Activated CD4-positive, alpha-beta T cell treated with anti-CD3 and anti-CD28 coated beads for 4 hours (primary cell): ENCODE measurements at places on chromosomes 7 and 10.

GRCh38 chr7:131383417-131384285 is 56.0 kb downstream of the MKLN1 start:
- no peak for DNase-seq

DNA sequence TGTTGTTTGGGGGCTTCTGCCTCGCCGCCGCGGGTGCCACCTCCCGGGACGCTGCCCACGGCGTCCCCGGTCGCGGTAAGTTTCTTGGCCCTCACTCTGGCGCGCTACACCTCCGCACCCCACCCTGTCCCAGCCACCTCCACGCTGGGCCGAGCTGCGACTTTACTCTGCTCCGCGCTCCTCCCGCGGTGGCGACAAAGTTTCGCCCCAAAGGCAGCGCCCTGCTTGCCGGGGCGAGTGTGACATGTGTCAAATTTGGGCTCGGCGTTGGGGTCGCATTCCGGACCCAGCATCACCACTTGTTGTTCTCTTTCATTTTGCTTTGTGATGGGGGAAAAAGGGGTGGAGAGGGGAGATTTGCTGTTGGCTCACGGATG is 167.7 kb upstream of the PPP1R3A start:
- DNase-seq = no peak

DNA sequence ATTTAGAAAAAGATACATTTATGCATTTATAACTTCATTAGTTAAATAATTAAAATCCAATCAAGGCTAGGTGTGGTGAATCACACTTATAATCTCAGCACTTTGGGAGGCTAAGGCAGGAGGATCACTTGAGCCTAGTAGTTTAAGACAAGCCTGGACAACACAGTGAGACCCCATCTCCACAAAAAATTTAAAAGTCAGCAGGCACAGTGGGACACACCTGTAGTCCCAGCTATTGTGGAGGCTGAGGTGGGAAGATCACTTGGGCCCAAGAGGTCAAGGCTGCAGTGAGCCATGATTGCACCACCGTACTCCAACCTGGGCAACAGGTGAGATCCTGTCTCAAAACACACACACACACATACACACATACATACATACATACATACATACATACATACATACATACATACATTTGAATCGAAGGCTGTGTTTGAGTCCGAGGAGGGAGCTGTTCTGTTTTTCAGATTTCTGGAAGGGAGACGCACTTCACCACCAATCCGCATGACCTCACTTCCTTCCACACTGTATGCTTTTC is 30.1 kb downstream of the SFMBT2 start:
- no peak for DNase-seq

DNA sequence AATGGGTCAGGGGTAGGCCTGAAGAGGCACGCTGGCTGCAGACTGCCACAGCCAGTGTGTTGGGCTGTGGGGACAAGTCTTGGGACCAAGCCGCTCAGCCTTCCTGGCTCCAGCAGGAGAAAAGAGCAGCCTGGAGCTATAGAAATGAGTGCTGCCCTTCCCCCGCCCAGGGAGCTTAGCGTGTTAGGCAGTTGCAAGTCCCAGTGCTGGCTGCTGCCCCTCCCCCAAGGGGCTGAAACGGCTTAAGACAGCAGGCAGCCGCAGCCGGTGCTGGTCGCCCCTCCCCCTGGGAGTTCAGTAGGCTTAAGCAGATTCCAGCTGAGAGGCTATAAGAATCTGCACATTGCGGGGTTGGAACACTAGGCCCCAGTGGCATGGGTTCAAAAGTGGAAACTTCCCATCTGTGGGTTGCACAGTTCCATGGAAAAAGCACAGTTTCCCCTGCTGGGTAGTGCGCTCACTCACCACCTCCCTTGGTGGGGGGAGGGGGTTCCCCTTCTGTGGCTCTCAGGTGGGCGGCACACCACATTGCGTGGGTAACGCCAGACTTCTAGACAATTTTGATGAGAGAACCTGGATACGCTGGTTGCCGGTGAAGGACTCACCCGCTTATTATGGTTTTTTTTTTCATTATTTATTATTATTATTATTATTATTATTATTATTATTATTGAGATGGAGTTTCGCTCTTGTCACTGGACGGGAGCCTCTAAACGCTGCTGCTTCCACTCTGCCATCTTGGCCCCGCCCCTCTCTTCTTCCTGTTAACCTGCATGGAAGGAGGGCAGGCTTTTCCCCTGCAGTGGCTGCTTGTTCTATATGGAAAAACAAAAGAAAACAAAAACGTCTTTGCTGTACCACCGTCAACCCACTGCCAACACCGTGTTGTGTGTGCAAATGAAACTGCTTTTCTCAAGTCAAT is 151.1 kb downstream of the CXCL12 start:
- DNase-seq = no peak

- no peak for DNase-seq
Measured at GRCh38 chr7:127920787-127921438, 110.3 kb downstream of the LRRC4 start.

DNA sequence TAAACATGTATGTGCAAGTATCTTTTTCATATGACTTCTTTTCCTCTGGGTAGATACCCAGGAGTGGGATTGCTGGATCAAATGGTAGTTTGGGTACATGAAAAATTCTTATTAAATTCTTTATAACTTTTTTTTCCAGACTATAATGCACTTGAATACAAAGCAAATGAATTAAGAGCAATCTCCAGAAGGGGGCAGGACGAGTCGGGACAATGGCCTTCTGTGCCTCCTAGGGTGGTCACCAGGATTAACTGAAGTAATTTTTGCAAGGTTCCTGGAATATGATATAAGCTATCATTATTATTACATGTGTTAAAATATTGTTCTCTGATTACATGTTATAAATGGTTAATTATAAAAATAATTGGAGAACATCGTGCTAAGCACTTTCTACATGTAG is 127.2 kb downstream of the PPP1R17 start:
- no peak for DNase-seq

GRCh38 chr7:152663931-152664330 is 12.0 kb downstream of the XRCC2 start:
- no peak for DNase-seq

DNA sequence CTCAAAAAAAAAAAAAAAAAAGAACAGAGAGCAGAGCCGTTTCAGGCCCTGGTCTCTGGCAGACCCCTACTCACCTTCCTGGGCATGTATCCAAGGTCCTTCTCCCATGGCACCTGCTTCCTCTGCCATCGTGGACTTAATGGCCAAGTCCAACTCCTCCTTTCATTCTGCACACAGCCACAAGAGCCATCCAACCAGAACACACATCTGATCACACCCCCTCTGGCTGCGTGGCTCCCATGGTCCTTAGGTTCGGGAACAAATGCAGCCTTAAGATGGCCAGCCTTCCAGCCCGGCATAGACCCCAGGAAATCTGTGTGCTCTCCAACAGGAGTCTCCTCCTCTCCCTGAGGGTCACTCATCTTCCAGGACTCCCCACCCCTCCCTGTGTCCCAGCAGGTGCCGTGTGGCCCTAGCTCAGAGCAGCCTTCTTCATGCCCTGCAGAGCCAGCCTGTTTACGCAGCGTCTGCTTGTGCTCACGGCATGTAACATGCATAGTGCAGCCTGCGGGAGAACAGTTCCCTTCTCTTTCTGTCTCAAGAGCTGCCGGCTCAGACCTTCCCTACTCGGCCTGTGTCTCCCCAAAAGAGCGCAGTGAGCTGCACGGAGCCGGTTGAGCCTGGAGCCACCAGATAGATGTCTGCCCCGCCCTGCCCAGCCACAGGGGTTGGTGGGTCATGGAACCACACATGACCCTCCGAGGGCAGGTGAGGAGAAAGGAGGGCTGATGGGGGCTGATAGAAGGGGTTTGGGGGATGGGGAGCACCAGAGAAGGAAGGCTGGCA is 157.3 kb downstream of the NRF1 start:
- DNase-seq = no peak

DNA sequence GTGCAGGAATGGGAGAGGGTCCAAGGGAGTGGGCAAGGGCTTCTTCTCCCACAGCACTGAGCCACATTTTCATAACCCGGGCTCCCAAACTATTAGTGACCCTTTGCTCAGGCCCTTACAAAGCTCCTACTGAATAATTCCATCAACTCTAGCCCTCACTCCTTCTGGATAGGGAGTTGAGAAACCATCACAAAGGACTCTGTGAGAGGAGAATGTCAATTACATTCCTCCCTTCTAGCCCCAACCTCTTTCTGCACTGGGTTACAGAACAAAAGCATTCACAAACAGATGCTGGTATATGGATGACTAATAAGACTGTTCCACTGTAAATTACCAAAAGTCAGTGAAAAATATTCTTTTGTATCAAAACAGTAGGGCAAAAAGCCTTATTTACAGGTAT is 203.7 kb downstream of the SORCS1 start:
- DNase-seq = no peak

DNA sequence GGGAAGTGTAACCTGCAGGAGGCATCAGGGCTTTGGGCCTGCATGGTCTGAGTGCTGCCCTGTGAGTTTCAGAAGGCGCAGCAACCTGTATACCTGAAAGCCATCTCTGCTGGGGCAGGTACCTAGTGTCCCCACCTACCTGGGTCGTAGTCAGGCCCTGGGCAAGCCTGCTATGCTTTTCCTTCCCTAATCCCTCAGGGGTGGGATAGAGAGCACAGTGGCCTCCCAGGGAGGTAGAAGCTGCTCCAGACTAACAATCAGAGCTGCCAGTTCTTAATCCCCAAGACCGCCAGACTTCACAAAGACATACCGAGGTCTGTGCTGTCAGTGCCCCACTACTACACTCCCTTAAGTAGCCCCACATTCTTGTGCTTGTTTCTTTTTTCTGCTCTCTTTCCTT is 52.0 kb downstream of the PTEN start:
- no peak for DNase-seq

- DNase-seq = no peak
Measured at GRCh38 chr7:93516834-93517233, 57.7 kb downstream of the CALCR start.

DNA sequence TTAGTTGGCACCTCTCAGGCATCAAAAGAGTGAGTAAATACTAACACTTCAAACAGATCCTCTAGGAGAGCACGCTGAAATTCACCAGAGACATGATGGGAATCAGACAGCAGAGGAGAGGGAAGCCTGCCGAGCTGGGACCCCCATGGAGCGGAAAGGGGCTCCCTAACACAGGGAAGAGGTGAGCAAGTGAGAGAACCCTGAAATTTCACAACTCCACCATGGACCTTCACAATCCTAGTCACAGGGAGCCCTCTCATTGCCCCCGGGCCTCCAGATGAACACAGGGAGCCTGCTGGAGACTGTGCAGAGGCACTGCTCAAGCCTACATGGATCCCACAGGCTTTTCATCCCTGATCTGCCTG is 59.2 kb upstream of the ANTXRL start:
- DNase-seq = no peak

GRCh38 chr10:21495002-21495751 is 30.3 kb downstream of the SKIDA1 start:
- no peak for DNase-seq

DNA sequence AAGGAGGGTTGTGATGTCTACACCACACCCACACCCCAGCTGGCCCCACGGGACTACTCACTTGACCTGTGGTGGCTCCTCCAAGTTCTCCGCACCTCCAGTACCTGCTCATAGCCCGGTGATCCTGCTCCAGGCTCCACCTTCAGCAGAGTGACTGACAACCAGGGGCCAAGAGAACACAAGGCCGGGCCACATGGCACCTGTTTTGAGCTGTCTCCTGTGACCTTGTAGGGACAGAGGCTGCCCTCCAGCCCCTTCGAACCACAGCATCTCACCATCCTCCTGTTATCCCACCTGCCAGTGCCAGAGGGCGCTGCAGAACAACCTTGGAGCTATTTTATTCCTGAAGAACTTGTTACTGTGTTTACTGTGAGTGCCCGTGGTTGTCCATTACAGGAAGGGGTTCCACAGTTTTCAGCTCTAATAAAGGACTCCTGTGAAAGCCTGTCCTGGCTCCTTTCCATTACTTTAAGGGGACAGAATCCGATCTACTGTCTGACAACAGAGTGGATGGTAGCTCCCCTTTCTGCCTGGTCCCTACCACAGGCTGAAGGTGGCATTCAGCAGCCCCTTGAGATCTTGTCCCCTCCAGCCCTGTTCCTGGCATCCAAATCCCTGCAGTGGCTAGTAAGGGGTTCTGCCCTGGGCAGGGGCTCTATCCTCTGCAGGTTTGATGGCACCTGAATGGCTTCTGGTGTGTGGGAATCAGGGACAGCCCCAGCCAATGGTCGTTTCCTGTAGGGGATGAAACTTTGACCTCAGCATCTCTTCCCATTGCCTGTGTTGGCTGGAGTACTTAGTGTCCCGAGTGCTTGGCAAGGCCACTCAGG is 50.8 kb downstream of the C10orf120 start:
- no peak for DNase-seq

DNA sequence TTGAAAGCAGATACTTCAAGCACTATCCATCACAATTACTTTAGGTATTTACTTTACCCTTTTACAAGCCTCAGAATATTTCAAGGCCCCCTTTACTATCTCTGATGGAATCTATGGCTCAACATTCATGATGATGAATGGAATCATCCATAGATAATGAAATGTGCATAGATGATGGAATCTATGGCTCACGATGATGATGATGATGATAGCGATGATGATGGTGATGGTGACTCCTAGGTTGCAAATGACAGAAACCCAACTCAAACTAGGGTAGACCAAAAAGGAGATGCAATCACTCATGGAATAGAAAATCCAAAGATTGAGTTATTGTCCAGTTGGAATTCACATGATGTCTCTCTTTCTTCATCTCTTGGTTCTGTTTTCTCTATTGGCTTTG is 55.7 kb downstream of the NEBL start:
- DNase-seq = no peak

- no peak for DNase-seq
Measured at GRCh38 chr10:100623521-100624230, 87.9 kb downstream of the HIF1AN start.

DNA sequence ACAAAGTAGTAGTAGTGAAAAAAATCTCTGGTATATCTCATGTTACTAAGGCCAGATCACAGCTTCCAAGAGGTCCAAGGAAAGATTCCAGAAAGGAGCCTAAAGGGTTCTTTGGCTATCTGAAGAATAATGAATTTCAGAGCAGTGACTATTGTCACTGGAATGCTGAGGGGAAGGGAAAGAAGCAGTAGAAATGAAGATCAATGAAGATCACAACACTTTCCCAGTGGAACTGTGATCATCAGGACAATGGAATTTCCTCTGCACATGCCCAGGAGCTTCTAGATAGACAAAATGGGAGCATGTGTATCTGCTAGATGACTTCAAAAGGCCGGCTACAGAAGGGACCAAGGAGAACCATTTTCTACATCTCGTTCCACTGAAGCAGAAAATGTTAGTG is 219.5 kb upstream of the PHYHIPL start:
- DNase-seq = no peak

DNA sequence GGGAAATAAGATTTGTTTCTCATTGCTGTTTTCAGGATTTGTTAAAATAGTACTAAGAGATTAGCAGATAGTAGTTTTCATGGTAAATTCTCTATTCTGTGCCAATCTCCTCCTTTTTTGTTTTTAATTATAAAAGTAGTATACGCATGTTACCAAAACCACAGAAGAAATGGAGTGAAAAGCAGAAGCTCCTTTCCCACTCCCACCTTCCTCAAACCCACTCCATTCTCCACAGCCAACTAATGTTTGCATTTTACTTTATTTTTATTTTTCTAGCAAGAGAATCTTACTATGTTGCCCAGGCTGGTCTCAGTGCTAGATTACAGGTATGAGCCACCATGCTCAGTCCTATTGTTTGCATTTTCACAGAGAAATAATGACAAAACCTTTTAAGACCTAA is 4.5 kb upstream of the LRMDA start:
- DNase-seq = no peak

GRCh38 chr7:108103558-108104298 is 26.4 kb downstream of the LAMB4 start:
- DNase-seq = no peak

- DNase-seq = no peak
Measured at GRCh38 chr7:115299397-115300037, 377.6 kb downstream of the MDFIC start.
